ENCODE measurements at places on chromosomes 11 and 22. TPM values are rescaled to one million over a fixed set of nuclear protein-coding genes. Genes with fewer than 3 reads are reported as not detected.
A peak's percentile ranks its signal among the peaks of the same experiment; 100 is the strongest.

DNA sequence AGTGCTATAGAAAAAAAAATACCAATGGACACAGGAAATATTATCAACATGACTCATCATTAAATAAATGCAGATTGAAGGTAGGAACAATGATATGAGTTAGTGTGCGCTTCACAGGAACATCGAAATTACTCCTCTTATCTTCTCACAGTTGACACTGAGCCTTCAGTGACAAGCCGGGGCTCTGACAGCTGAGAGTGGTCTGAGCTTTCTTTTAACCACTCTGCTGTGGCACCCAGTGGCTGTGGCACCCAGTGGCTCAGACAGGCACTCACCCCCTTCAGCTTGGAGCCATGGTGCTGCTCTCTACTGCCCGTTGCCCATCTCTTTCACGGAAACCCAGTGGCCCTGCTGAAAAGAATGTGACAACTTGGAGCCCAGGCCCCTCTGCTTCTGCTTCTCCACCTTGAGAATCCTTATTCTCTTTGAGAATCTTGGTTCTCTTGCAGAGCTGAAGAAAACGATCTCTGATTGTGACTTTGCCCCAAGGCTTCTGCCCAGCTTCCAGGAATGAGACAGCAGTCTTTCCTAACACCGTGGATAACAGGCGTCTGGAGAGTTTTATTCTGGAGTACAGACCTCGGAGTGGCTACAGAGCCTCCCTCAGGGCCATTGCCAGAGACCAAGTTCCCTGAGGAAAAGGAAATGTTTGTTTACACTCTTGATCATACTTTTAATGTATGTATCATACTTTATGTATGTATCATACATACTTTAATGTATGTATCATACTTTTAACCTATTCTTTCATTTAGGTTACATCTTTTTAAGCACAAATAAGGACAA is 37.1 kb upstream of the OR8B8 start:
- H3K4me1 ChIP-seq: no peaks in the 10 kb centered on the region
- H3K4me3 ChIP-seq: no peak overlapping the region
- no peaks in the 10 kb centered on the region for H3K36me3 ChIP-seq
- no peak overlapping the region for H3K27ac ChIP-seq

DNA sequence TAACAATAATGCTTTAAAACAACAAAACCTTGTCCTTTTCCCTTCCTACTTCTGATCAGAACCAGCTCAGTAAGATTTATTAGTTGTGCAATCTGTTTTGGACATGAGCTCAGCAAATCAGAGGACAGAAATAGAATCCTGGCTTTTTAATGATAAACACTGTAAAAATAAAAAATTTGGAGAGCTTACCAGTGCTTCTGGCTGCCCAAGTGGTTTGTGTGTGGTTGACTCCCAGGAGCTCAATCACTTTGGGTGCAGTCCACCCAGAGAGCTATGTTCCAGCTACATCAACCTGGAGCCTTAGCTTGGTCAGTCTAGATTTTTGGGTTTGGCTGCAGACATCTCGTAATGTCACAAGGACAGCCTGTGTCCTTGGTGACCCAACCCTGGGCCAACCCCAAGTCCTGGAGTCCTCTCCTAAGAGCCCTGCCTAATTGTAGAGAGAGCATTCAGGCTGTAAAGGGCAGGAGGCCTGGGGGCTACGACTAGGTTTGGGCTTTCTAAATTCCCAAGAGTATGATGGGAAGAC is 28.5 kb downstream of the CD44 start:
- H3K27me3 ChIP-seq: no peaks in the 10 kb centered on the region
- H3K36me3 ChIP-seq: peaks cover 14% of the 10 kb centered on the region
- H3K4me1 ChIP-seq: peaks cover 97% of the 10 kb centered on the region

DNA sequence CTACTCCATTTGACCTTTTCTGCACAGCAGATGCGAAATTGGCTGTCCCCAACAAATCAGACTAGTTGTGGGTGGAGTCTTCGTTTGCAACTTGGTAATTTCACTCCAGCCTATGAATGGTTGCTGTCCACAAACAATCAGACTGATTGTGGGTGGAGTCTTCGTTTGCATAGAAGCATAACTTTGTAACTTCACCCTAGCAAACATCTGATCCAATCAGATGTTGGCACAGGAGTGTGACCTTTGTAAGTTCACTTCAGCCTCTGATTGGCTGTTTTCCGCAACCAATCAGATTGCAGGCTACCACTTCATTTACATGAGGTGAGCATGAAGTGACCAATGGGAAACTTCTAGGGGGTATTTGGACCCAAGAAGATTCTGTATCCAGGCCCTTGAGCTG is 16.3 kb upstream of the CABP2 start:
- H3K4me1 ChIP-seq: no peaks in the 10 kb centered on the region
- H3K4me3 ChIP-seq: no peak overlapping the region
- no peaks in the 10 kb centered on the region for H3K27me3 ChIP-seq

DNA sequence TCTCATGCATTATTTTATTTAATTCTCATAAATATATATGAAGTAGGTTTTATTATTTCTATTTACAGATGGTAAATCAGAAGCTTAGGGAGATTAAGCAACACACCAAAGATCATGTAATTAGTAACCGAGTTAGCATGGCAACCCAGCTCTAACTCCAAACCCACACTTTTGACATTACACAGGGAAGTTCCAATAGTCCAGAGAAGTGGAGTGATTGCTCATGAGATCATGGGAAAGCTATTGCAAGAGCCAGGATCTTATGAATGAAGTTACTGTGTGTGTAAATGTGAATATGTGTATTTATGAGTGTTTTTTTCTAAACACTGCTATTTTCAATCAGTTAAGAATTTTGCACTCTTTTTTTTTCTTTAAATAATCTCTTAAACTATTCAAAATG is 225.8 kb upstream of the KIRREL3 start:
- DNase-seq: no peak
- H3K4me3 ChIP-seq: no peak overlapping the region
- no peaks in the 10 kb centered on the region for H3K36me3 ChIP-seq
- no peak overlapping the region for H3K27ac ChIP-seq
- H3K4me1 ChIP-seq: no peaks in the 10 kb centered on the region

DNA sequence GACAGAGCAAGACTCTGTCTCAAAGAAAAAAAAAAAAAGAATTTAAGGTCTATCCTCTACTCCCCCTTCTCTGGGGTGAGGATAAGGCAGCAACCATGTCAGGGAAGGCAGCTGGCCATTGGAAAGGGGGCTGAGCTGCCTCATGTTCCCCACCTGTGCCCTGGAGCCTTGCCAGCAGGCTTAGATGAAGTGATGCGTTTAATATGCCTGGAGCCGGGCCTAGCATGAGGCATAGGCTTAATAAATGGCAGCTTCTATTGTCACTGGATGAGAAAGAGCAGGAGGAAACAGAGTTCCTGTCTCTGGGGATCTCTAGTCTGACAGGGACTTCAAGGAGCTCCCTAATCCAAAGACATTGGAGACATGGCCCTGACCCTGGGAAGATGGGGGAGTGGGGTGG is 3.2 kb upstream of the KCNE3 start:
- no peak for DNase-seq
- H3K27ac ChIP-seq: no peak overlapping the region
- no peak overlapping the region for H3K4me3 ChIP-seq
- H3K4me1 ChIP-seq: no peaks in the 10 kb centered on the region

- H3K27me3 ChIP-seq: no peaks in the 10 kb centered on the region
- H3K36me3 ChIP-seq: no peaks in the 10 kb centered on the region
- H3K4me1 ChIP-seq: peaks cover 42% of the 10 kb centered on the region
- peak; percentile 27 for DNase-seq
- H3K27ac ChIP-seq: no peak overlapping the region
- H3K4me3 ChIP-seq: no peak overlapping the region
Observed at GRCh38 chr11:111524056-111524455, 9.5 kb downstream of the HOATZ start.

DNA sequence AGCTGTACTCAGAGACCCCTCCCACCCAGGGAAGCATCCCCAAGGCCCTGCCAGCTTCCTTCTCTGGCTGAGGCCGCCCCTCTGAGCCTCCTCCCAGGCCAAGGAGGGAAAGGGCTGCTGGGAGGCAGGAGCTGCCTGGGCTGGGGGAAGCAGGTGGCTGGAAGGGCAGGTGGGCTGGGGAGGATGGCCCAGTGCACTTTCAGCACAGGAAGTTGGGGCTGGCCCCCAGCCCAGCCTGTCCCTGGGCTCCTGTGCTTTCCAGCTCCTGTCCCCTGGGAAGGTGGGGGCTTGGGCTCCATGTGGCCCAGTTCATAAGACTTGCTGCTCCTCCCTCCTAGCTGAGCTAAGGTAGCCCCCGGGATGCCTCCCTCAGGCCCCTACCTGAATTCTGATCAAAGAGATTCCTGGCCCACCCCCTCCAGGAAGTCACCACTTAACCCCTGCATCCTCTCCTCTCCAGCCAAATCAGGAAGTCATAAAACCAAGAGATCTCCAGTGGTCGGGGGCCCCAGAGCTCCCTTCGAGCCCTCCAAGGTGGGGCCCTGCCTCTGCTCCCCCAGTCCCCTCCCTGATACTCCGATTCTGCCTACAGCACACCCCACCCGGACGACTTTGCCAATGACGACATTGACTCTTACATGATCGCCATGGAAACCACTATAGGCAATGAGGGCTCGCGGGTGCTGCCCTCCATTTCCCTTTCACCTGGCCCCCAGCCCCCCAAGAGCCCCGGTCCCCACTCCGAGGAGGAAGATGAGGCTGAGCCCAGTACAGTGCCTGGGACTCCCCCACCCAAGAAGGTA is 4.9 kb downstream of the PPP1CA start:
- no peaks in the 10 kb centered on the region for H3K27me3 ChIP-seq
- peaks cover 3% of the 10 kb centered on the region for H3K4me1 ChIP-seq
- H3K36me3 ChIP-seq: peaks cover 7% of the 10 kb centered on the region
- no peak for DNase-seq
- H3K4me3 ChIP-seq: no peak overlapping the region
- H3K27ac ChIP-seq: no peak overlapping the region

DNA sequence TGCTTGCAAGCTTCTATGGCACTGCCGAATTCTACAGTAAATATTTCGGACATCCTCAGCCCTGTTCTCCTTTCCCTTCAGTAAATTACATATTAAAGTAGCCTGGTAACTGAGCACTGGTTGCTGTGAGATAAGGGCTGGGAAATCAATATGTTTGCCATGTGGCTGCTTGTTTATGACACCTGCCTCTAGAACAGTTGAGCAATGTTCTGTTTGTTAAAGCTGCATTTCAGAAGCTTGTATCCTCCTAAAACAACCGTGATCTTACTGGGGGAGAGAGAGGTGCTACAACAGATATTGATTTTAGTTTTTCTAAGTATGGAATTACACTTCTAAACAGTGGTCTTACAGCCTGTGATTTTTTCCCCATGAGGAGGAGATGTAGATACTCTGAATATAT is 39.4 kb downstream of the ZBTB16 start:
- no peaks in the 10 kb centered on the region for H3K27me3 ChIP-seq
- no peak overlapping the region for H3K4me3 ChIP-seq
- H3K4me1 ChIP-seq: no peaks in the 10 kb centered on the region
- no peak for DNase-seq

The SCGB1A1 gene
- polyA plus RNA-seq: not detected

The OR51B2 gene
- not detected for polyA plus RNA-seq

The TSGA10IP gene
- polyA plus RNA-seq: not detected
